ENCODE measurements at places on chromosomes 2 and 18. TPM values are rescaled to one million over a fixed set of nuclear protein-coding genes. Genes with fewer than 3 reads are reported as not detected.

Gene SOCS6
- total RNA-seq: 33.8 TPM

Gene CRYGC
- not detected for total RNA-seq

Gene ADAM23
- 12.6 TPM for total RNA-seq

Gene HOXD11
- 6.7 TPM for total RNA-seq

Gene SIX2
- 0.72 TPM for total RNA-seq

Gene DAPL1
- not detected for total RNA-seq

Gene SMAD4
- 54.6 TPM for total RNA-seq

Gene RIT2
- not detected for total RNA-seq

Gene COL3A1
- 0.28 TPM for total RNA-seq

Gene RAD51AP2
- total RNA-seq: not detected

Gene EMILIN2
- 14.7 TPM for total RNA-seq

Gene SERPINB11
- total RNA-seq: not detected

Gene MC2R
- total RNA-seq: not detected

Gene LRRTM4
- total RNA-seq: not detected

Gene KYNU
- 252 TPM for total RNA-seq

Gene MEIS1
- 1.8 TPM for total RNA-seq

Gene DSG2
- 69.7 TPM for total RNA-seq

Gene FAM237A
- total RNA-seq: not detected

Gene NT5DC4
- not detected for total RNA-seq

Gene RAX
- total RNA-seq: not detected

Gene G6PC2
- not detected for total RNA-seq

Gene CD8A
- total RNA-seq: 0.26 TPM

Gene HSBP1L1
- total RNA-seq: 15.3 TPM

Gene SMAD7
- 25.3 TPM for total RNA-seq

Gene SYT4
- not detected for total RNA-seq

Gene SERPINB13
- total RNA-seq: not detected

Gene MSH6
- 90.4 TPM for total RNA-seq

Gene LIMS3
- total RNA-seq: not detected
